Stimulated activated CD4-positive, alpha-beta T cell treated with anti-CD3 and anti-CD28 coated beads, TNF-alpha, amount 100 ng/mL, for 48 hours (primary cell): ENCODE measurements at places on chromosomes 12 and 14.

GRCh38 chr12:52445876-52446275 lies 6.1 kb downstream of the KRT6B start:
- no peak for DNase-seq

GRCh38 chr14:24857277-24857676 lies 192.7 kb downstream of the STXBP6 start:
- DNase-seq, result no peak

DNA sequence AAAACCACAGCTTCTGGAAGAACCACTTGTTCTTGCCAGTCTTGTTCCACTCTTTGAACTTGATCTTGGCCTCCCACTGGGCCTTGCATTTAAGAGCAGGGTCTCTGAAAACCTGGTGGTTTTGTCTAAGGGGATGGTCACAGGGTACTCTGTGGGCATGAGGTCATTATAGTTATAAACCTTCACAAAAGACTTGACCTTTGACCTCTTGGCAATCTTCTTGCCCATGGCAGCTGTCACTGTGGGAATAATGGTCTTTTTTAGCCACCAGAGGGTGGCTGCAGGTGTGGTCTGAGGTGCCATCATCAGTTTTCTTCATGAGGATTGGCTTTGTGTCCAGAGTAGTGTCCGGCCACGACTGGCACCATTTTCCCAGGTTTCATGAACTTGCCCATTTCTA lies 9.1 kb downstream of the ATP6V0A2 start:
- no peak for DNase-seq

DNA sequence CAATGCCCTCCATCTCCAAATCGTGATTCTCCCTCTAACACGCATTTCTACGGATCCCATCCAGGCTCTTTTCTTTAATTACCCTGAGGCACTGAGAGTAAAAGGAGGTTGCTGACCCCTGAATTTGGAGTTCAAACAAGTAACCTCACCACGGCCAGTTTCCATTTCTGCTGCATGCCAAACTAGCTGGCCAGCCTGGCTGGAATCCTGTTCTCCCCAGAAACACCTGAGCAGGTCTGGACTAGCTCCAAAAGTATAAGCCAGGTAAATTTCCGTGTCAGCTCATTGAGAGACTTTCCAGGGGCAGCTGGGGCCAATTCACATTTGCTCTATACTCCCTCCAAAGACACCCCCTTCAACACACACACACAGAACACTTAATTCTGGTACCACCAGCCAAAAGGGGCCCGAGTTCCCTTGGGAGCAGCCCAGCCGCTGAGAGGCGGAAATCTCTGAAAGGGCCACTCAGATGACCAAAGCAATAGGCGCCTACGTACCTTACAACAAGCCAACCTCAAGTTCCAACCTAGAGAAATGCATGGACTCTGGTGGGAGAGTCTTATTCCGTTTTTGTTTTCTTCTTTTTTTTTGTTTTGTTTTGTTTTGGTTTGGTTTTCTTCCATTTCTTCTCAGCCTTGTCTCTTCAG lies 131.4 kb downstream of the NDUFA12 start:
- DNase-seq, result no peak

DNA sequence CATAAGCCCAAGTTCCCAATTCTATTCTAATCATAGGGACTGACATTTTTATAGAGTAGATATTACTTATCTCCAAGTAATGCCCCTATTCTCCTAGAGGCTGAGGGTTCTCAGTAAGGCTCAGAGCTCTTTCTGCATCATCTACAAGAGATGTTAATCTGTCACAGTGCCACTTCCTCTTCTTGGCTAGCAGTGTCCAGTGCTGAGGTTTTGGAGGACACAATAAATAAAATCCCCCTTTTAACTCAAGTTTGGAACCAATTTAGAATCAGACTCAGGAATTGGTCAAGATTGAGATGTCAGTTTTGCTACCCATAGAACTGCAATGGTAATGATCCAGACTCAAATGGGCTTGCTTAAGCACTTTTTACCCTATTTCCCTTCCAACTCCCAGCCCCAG lies 154.1 kb upstream of the ARID2 start:
- no peak for DNase-seq

- DNase-seq, result no peak
Observed at GRCh38 chr12:76696186-76696585, 67.7 kb upstream of the ZDHHC17 start.

GRCh38 chr12:64186789-64187188 lies 35.3 kb downstream of the KICS2 start:
- DNase-seq, result no peak
